ENCODE measurements at places on chromosomes 1 and 21. TPM values are rescaled to one million over a fixed set of nuclear protein-coding genes. Genes with fewer than 3 reads are reported as not detected.

CNKSR1 gene
- 0.19 TPM for polyA plus RNA-seq

PLPPR4 gene
- polyA plus RNA-seq: not detected

VWA1 gene
- 2.0 TPM for polyA plus RNA-seq

DNA sequence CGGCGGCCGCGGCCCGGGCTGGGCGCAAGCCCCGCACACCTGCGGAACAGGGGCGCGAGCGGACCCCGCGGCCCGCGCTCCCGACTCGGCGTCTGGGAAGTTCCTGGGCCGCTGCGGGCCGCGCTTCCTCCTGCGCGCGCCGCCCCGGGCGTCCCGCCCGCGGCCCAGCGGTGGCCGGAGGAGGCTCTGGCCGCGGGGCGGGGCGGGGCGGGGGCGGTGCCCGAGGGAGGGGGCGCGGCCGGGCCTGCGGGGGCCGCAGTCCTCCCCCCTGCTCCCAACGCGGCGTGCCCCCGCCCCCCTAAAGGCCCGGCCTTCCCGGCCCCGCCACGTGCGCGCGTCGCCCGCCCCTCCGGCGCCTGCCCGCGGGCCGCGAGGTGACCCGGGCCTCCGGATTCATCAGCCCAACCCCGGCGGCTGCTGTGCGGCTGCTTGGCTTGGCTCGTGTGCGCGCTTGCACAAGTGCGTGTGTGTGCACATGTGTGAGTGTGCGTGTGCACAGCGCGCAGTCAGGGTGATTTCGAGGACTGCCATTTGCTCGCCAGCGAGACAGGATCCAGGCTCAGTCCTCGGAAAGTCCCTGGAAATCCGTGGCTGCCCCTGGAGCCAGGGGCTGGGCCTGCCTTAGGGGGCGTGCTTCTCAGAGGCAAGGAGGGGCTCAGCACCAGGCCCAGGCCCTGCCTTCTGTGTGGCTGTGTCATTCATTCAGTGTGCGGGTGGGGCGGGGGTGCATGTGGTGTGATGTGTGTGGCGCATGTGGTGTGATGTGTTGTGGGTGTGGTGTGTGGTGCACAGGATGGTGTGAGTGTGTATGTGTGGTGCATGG lies at the start of gene C2CD2:
Gene C2CD2 (minus strand): TSS at position 188 of the 823 bp plus-strand sequence. CDS start 370 bp downstream, outside the sequence.
- H3K27ac ChIP-seq: peak within 1 kb of the TSS; percentile 64
- peak; percentile 86 for DNase-seq
- no peaks in the 10 kb centered on the region for H3K27me3 ChIP-seq

DNA sequence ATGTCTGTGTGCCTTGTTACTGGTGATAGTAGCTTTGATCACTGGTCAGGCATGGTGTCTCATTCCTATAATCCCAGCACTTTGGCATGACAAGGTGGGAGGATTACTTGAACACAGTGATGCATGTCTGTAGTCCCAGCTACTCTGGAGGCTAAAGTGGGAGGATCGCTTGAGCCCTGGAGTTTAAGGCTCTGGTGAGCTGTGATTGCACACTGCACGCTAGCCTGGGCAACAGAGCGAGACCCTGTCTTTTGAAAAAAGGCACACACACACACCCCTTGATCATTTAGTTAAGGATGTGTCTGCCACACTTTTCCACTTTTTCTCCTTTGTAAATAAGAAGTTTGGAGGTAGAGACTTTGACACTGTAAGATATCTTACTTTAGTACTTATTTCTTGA lies 15.1 kb downstream of the MIGA1 start:
- H3K27me3 ChIP-seq: no peaks in the 10 kb centered on the region
- no peak overlapping the region for H3K4me3 ChIP-seq
- H3K27ac ChIP-seq: no peak overlapping the region
- H3K36me3 ChIP-seq: peaks cover 2% of the 10 kb centered on the region
- no peak for DNase-seq

- no peaks in the 10 kb centered on the region for H3K36me3 ChIP-seq
- peaks cover 21% of the 10 kb centered on the region for H3K27me3 ChIP-seq
- H3K4me3 ChIP-seq: no peak overlapping the region
- no peaks in the 10 kb centered on the region for H3K4me1 ChIP-seq
- no peak overlapping the region for H3K27ac ChIP-seq
These were observed 55.2 kb downstream of the RNF220 start for GRCh38 chr1:44460107-44460882.

DNA sequence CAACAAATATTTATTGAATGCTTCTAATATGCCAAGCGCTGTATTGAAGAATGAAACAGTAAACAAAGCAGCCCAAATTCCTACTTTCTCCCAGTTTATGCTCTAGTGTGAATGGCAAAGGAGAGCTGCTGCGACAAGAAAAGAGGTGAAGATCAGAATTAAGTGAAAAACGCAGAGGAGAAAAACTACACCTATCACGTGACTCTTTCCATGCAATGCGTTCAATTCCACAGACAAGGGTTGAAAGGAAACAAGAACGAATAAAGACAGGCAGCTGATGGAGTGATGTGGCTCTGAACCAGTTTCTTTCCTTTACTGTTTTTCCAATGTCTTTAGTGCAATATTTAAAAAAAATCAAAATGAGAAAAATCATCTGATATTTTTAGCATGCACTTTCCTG lies 23.6 kb downstream of the MT1HL1 start:
- no peak overlapping the region for H3K27ac ChIP-seq
- no peaks in the 10 kb centered on the region for H3K4me1 ChIP-seq
- no peaks in the 10 kb centered on the region for H3K27me3 ChIP-seq

DNA sequence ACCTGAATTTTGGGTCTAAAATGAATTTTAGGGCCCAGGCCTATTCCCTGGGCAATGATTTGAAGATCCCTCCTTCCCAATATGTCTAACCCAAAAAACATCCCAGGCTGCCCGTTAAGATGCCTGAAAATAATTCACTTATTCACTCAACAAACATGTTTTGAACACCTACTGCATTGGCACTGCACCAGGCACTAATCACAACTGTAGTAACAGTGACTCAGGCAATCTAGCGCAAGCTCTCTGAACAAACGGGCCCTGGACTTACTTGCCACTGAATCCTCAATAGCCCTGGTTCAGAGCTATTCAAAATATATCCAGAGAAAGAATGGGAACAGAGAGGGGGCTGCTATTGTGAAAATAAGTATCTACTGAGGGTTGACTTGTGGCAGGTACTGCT lies 4.2 kb downstream of the CD244 start:
- no peak for DNase-seq
- H3K36me3 ChIP-seq: no peaks in the 10 kb centered on the region
- no peaks in the 10 kb centered on the region for H3K27me3 ChIP-seq
- no peaks in the 10 kb centered on the region for H3K4me1 ChIP-seq

DNA sequence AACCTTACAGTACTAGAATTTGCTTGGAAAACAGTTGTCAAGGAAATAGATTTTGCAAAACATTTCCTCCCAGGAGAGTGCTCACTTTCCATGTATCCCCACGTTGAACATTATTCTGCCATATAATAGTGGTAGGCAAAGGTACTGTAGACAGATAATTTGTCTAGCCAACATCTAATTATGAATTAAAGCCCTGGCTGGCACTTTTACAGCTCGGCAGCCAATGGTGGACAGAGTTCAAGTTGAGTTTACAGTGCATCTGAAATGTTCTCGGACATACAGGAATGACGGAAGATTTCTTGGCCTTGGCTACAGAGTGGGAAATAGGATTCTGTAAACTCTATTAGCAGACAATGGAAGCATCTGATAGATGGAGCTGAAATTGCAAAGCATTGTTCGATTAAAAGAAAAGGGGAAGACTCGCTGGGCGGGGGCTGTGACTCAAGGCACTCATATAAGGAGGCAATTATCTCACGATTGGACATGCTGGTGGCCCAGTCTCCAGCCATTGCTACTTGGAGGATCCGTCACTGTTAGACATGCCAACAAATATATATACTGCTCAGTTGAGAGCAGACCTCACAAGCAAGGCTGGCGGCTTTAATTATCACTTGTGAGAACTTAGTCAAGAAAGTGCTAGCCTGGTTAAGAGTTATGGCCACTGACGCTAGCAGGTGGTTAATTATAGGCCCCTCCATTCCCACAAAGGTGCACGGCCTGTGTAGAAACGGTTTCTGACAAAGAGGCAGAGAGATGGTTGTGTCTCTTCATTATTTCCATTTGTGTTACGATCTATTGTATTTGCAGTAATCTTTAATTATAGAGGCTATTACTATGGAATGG lies 48.0 kb downstream of the MAN1C1 start:
- H3K36me3 ChIP-seq: no peaks in the 10 kb centered on the region
- no peak overlapping the region for H3K4me3 ChIP-seq
- peak; percentile 25 for DNase-seq
- H3K27me3 ChIP-seq: peaks cover 10% of the 10 kb centered on the region

DNA sequence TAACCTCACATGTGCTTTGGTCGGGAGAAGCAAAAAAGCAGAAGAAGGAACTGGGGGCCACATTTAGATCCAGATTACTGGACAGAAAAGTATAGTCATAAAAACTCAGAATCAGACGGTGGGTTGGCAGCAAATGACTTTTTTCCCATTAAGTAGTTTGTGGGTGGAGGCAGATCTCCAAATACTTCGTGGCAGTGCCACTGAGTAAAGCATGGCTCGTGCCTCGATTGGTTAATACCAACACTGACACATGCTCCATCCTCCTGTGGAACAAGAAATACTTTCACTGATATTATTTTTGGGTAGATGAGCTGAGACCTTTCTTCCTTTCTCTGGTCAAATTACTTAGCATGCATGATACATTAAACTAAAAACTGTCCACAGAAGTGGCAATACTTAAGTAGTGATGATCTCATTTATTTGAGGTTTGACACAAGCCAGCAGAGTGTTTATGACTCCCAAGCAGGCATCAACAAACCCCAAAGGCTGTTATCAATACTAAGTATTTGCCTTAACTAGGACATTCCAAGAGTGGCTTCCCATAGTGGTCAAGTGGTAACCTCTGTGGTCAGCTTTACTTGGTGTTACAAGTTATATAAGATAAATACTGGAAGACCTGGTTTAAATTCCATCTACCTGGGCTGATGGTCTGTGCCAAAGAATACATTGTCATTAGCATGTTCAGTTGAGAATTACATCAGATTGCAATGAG lies 500.0 kb upstream of the RUNX1 start:
- H3K36me3 ChIP-seq: no peaks in the 10 kb centered on the region
- no peak for DNase-seq
- no peak overlapping the region for H3K27ac ChIP-seq
- H3K4me1 ChIP-seq: no peaks in the 10 kb centered on the region
- peaks cover 5% of the 10 kb centered on the region for H3K27me3 ChIP-seq
- H3K4me3 ChIP-seq: no peak overlapping the region

- no peak for DNase-seq
- H3K36me3 ChIP-seq: no peaks in the 10 kb centered on the region
- no peaks in the 10 kb centered on the region for H3K27me3 ChIP-seq
- no peak overlapping the region for H3K27ac ChIP-seq
- H3K4me3 ChIP-seq: no peak overlapping the region
- peaks cover 10% of the 10 kb centered on the region for H3K4me1 ChIP-seq
These were observed 36.3 kb upstream of the PAXBP1 start for GRCh38 chr21:32807717-32808380.

GRCh38 chr1:92949937-92950817 lies 11.1 kb downstream of the DIPK1A start:
- no peak for DNase-seq
- H3K4me1 ChIP-seq: no peaks in the 10 kb centered on the region
- peaks cover 4% of the 10 kb centered on the region for H3K27me3 ChIP-seq
- no peak overlapping the region for H3K27ac ChIP-seq
- H3K36me3 ChIP-seq: no peaks in the 10 kb centered on the region

DNA sequence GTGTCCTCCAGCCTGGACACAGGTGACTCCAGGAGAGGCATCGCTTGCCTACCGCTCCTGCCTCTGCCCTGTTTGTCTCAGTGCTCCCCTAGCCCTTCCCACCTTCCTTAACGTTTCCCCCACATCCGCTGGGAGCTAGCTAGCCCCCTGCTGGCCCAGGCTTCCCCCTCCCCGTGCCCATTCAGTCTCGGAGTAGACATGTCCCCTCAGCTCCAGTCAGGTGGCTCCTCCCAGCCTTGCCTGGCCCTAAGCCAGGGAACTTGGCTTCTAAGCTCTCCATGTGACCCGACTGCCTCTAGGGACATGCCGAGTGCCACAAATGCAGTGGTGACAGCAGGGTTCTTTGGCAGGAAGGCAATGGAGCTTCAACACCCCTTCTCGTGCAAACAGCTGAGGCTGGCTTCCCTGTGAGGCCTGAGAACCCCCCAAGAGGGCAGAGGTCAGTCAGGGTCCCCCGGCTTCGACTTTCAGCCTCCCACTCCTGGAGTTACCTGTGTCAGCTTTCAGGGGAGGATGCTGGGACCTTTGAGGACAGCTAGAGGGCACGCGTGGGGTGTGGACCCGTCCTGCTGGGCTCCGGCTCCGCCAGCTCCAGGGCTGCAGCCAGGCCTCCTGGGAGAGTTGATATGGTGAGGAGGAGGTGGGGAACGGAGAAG lies 16.2 kb downstream of the DRAXIN start:
- peaks cover 4% of the 10 kb centered on the region for H3K27me3 ChIP-seq
- H3K4me1 ChIP-seq: no peaks in the 10 kb centered on the region
- no peaks in the 10 kb centered on the region for H3K36me3 ChIP-seq
- H3K4me3 ChIP-seq: no peak overlapping the region
- no peak overlapping the region for H3K27ac ChIP-seq

Data from endothelial cell of umbilical vein (primary cell).